ENCODE measurements at places on chromosomes 16 and 17.

- DNase-seq = no peak
These were observed 24.0 kb downstream of the CDH5 start for GRCh38 chr16:66390346-66391108.

DNA sequence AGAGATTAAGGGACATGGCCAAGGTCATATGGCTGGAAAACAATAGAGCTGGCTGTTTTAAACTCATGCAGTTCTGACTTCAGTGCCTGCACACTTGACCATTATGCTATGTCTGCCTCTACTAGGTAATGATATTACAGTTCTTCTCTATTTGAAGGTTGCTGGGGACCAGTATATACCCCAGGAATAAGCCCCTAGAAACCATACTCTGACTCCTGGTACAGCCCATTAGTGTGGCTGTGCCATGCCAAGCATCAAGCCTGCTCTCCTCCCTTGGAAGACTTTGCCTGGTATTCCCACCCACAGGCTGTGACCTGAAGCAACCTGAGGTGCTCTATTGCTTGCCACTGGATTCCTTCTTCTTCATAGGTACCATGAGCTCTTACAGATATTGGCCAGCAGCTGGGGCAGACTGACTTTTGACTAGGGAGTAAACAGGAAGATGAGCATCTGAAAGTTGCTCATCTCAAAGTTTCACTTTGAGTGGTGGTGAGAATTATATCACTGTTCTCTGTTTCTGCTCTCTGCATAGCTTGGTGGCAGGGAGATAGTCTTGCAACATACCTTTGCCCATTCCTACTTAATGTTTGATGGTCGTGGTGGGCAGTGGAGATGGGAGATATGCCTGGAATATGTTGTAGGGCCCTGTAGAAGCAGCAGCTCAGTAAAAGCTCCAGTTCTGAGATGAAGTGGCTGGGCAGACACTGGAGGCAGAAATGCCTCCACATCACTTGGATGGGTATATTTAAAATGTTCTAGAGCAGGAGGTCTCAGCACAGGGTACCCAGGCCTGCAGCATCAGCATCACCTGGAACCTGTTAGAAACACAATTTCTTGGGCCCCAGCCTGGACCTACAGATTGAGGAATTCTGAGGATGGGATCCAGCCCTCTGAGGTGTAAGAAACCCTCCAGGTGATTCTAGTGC, 274.7 kb downstream of the HS3ST4 start:
- DNase-seq = no peak

DNA sequence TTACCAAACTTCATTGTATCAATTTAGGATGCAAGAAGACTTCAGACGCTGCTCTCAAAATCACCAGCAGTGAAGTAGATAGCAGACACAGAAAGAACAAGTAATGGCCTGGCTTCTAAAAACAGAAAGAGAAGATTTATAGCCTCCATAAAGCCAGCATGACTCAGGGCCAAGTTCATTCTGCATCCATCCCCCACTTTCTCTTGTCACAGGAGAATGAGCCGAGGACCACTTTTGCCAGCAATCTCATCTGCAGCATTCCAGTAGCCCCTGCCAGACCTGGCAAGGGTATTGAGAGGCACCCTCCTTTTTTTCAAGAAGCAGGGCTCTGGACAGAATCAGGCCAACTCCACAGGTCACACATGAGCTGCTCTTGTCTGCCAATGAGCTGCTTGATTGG, 355.4 kb upstream of the SOX9 start:
- no peak for DNase-seq

- no peak for DNase-seq
These were observed 38.3 kb upstream of the CRHR1 start for GRCh38 chr17:45745601-45746494.

DNA sequence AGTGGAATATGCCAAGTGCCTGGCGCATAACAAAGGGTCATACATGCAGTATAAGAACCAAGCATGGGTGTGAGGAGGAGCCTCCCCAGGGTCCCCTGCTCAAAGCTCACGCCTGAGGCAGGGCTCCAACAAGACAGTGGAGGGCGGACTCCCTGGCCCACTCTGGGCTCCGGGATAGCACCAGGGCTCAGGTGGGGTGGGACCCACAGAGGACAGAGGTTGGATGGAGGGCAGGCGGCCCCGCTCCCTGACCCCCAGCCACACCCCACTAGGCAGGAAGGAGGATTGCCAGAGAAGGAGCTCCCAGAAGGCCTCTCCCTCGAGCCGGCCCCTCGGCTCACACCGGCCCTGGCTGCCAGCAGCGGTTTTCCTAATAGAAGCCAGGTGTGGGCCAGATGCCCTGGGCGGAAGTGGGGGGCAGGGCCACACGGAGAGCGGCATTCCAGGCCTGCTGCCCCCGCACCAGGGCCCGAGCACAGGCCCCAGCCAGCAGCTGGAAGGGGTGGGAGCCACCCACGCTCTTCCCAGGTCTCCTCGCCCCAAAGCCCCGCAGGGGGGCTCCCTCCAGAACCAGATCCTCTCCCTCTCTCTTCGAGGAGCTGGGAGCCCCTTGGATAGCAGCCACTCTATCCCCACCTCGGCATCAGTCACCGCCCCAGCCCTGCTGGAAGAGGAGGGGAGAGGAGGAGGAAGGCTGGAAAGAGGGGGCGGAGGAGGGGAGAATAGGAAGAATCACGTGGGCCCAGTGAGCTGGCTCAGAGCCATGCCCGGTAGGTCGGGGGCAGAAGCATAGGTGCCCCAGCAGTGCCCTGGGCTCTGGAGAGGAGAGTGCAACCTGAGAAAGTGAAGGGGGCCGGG, 21.0 kb downstream of the VASN start:
- DNase-seq = no peak

- DNase-seq = no peak
These were observed 43.0 kb downstream of the MYO18A start for GRCh38 chr17:29136998-29137730.

GRCh38 chr17:29124925-29125273, 55.3 kb downstream of the MYO18A start:
- DNase-seq = no peak

- no peak for DNase-seq
These were observed 165.7 kb downstream of the IRF8 start for GRCh38 chr16:86064431-86065250.

GRCh38 chr17:9905902-9906301, 831 bp upstream of the RCVRN start:
- DNase-seq = no peak

- no peak for DNase-seq
These were observed 1.5 kb downstream of the ENPP7 start for GRCh38 chr17:79732254-79732653.

GRCh38 chr17:7717756-7718350, 309 bp downstream of the DNAH2 start:
- no peak for DNase-seq

DNA sequence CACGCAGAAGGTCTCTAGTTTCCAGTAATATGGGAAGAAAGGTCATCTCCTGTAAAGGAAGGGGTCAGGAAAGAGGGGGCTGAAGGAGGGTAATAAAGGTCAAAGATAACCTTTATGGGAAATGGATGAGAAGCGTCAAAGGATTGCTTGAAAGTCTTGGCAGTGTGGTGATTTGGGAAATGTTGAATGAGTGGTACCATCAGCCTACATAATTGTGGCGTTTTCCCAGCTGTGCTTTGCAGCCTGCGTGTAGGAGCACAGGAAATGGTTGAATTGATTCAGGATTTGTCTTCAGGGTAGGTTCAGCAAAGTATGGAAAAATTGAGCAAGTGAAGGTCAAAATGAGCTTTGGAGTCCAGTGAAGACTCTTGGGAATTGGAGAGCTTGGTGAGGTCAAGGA, 115.8 kb upstream of the NOL11 start:
- DNase-seq = no peak

- DNase-seq = no peak
These were observed 9.3 kb downstream of the MAP2K3 start for GRCh38 chr17:21293831-21294210.
